ENCODE measurements at places on chromosomes 6 and 20.

GRCh38 chr6:126633373-126633772 lies 293.5 kb downstream of the CENPW start:
- DNase-seq, result no peak

GRCh38 chr20:40319741-40320516 lies 369.1 kb downstream of the MAFB start:
- DNase-seq, result no peak

GRCh38 chr20:41261790-41262717 lies 55.5 kb downstream of the ZHX3 start:
- no peak for DNase-seq

- DNase-seq, result no peak
These were observed 118.9 kb upstream of the CEP85L start for GRCh38 chr6:118770112-118770788.

DNA sequence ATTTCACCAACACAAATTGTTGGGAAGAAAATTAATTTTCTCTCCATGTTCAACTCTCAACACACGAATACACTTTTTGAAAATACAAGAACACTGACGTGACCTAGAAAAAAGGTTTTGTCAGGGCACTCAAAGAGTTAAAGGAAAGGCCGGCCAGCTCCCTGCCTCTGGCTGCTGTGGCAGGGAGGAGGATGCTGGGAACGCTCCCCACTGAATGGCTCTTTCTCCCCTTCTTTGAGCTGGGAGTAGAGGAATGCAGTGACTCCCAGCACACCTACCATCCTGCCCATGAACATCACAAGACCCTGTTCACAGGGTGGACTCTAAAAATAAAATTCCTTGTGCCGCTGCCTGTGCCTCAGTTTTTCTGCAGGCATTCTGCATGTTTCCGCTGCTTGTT lies 47.0 kb downstream of the MAP3K5 start:
- DNase-seq, result no peak

Data from CD4-positive, alpha-beta T cell treated with Interleukin-15 for 1 hour (primary cell).